ENCODE measurements at places on chromosomes 12 and 14. TPM values are rescaled to one million over a fixed set of nuclear protein-coding genes. Genes with fewer than 3 reads are reported as not detected.

Gene GEMIN2
- total RNA-seq = 15.0 TPM

Gene FOXN4
- not detected for total RNA-seq

Gene AQP2
- not detected for total RNA-seq

Gene TAS2R8
- not detected for total RNA-seq

Gene OR4E1
- total RNA-seq = not detected

Gene COCH
- 7.2 TPM for total RNA-seq

Gene CHGA
- not detected for total RNA-seq

Gene INHBC
- total RNA-seq = not detected

- no peak for DNase-seq
Measured at GRCh38 chr12:99372257-99372920, 275.2 kb upstream of the GARIN6 start.

DNA sequence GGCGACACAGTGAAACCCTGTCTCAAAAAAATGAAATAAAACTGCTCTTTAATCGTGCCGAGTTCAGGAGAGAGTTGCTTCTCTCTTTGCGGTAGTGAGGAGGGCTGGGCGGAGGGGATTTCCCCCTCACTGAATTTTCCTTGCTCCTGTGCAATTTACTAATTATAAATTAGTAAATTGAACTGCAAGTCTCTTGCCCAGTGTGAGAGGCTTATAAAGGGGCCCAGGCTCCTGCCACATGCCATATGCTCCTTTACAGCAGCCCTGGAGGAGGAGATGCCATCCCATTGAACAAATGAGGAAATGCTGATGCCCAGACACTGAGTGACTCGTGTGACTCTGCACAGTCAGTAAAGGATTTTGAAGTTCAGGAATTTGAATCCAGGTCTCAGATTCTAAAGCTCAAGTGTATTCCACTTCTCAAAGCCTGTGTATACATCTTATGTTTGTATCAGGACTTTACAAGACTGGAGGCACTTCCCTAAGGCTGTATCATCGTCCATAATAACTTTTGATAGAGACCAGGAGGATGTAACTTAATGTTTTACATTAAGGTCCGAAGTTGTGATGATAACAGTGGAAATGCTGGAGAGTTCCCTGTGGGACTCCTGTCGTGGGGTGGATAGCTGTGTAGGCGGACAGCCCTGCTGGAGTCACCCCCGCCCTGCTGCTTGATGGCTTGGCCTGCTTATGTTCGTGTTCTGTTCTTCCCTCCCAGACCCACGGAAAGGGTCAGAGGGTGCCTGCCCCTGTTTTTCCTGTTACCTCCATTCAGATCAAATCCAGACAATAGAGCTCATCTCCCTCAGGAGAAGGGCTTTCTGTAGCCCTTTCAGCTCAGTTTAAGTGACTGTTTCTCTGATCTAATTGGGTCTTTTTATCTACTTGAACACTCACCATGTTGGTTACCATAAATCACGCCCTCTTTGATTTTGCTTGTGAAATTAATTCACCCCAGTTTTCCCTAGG is 13.9 kb downstream of the PELI2 start:
- no peak for DNase-seq

DNA sequence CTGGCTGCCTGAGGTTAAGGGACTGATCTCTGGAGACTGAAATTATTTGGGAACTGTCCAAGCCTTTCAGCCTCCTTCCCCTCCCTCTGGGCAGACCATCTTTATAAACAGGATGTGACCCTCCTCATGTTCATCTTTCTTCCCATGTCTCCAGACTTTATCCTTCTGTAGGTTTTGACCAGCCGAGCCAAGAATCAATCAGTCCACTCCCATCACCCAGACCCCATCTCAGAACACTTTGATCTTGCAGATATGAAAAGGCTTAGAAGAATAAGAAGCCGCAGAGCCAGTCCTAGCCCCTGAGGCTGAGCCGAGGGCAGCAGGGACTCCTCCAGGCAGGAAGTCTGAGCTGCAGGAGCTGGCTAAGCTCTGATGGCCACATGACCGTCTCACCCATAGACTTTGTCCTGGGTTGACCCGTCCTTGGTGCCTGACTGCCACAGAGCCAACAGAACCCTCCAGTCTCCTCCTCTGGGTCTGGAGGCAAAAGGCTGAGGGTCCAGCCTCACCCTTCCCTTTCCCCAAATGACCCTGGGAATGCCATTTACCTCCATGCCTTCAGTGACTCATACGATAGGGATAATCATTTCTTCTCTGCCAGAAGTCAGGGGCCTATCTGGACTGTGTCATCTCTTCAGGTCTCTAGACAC is 1.6 kb downstream of the KRT71 start:
- no peak for DNase-seq

- no peak for DNase-seq
Measured at GRCh38 chr14:26597589-26598080, at the start of gene NOVA1. Gene NOVA1 (minus strand): TSS chr14:26598033. CDS start chr14:26597436, 597 bp downstream.

DNA sequence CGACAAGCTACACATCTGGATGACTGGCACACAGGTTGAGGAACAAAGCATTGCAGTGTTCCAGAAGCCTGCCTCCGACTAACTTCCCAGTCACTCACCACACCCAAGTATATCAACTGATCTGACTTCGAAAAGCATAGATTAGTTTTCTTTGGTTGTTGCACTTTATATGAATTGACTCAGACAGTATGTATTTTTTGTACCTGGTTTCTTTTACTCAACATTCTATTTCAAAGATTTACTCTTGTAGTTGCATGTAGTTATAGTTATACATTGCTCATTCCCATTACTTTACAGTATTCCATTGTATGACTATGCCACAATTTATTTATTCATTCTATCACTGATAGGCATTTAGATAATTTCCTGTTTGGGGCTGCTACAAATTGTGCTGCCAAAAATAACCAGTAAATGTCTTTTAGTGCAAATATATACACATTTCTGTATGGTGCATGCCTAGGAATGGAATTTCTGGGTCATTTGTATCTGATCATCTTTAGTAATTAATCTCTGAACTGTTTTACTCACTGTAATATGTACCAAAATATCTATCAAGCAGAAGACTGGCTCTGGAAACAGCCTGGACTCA is 17.8 kb downstream of the PLCZ1 start:
- no peak for DNase-seq

DNA sequence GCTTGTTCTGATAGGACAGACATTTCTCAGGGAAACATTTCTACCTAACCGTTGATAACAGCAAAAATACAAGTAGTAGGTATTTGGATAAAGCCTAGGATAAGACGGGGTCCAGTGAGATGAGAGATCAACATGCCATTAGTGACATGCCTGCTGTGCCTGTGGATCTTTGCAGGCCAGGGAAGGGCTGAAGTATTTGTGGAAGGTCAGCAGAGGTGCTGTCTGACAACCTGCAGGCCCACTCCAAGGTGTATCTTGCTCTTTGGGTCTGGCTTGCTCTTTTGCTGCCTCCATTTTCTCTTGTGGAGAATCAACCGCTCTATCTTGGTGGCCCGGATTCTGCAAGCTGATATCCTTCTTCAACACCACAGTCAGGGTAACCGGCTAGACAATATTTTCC is 46.7 kb downstream of the MSRB3 start:
- DNase-seq = no peak

DNA sequence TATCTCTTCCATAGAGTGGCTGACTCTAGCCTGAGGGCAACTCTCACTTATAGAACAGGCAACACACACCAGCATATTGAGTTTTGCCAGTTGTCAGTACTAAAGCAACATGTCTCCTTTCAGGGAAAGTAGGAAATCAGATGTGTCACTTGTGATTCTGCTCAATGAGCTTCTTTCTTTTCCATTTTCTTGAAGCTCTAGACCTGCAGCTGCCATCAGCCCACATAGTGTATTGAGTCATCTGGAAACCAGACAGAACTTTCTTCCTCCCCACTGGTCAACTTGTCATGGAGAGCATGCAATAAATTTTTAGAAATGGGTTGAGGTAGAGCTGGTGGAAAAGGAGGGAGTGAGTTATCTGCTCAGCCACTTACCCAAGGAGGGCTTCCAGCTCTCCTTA is 209.0 kb upstream of the PLEKHG7 start:
- no peak for DNase-seq

Measured in dermis microvascular lymphatic vessel endothelial cell (primary cell).